ENCODE measurements at places on chromosomes 7 and 10.
A peak's percentile ranks its signal among the peaks of the same experiment; 100 is the strongest.

DNA sequence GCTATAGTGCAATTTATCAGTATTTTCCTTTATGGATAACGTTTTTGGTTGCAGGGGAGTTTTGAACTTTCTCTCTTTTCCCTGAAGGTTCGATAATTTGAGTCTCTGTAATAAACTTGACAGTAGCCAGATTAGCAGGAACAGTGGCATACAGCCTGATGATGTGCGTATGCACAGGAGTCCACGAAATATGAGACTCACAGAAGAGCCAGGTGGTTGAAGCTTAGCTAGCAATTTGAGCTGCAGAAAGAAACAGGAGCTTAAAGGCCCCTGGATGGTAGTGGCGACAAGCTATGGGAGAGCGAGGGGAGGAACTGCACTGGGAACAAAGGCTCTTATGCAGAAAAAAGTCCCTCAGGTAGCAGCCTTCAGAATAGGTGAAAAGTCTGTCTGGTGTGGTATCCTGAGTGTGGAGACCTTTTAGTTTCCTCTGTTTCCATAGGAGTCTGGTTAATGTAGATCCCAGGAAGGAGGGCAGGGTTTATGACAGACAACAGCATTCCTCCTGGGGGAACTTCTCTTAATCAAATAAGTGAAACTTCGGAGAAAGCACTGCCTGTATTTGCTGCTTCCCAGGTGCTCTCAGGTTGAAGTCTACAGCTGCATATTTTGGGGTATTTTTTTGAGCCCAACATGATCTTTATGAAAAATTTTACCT lies 32.7 kb downstream of the FANK1 start:
- DNase-seq = no peak

DNA sequence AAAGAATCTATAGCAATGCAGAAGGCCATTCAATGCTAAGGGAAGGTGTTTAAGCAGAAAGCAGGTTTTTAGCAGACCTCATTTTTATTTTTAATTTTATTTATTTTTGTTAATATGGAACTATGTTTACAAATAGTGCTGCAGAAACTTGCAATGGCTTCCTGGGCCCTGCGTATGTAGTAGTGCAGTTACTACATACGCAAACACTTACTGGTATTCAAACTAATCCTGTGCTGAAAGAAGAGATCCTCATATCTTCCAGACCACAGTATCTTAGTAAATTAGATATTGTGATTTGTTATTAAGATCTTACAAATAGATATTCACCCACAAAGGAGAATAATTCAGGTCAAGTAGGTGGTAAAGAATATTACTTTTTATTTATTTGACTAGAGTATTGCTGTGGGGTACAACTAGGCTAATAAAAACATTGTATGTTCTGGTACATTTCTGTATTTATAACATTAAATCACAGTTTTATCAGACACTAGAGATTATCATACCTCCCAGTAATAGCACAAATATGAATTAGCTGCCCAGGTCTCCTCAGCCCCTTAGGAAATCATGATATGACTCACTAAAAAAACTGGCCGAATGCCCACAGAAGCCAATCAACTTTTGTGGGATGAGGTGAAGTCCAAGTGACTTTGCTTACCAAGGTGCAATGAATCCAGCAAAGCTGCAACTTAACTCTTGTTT lies 57.6 kb downstream of the RNLS start:
- no peak for DNase-seq

DNA sequence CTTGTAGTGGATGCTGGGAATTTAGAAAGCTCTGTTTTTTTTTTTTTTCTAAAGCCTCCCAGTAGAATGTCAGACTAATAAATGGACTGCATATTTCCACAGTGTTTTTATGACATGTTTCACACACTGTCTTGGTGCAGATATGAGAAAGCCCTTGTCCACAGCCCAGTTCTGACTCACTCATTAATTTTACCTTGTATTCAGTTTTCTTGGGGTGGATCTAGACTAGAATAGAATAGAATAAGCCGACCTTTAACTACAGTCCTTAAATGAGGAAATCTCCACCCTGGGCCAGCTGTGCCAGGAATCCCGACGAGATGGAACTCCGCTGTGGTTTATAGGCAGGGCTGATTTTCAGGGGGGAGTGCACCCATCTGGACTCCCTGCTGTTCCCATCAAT lies 274.7 kb downstream of the NRG3 start:
- DNase-seq = no peak

GRCh38 chr7:157916946-157917640 lies 580.3 kb downstream of the DNAJB6 start:
- DNase-seq = no peak

DNA sequence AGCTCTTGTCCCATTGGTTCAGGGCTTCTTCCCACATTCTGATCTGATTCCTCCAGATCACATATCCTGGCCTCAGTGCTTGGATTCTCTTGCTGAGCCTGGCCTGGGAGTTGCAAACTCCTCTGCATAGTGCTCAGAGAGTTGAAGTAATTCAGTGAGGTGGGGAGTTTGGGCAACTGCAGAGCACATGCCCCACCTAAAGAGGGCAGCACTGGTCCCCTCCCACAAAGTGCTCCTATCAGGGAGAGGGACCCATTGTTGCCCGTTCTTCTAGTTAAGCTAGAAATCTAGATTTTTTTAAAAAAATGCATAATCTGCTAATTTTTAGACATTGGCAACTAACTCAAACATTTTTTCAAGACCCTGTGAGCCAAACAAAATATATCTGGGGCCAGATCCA lies 45.1 kb downstream of the CHN2 start:
- no peak for DNase-seq

DNA sequence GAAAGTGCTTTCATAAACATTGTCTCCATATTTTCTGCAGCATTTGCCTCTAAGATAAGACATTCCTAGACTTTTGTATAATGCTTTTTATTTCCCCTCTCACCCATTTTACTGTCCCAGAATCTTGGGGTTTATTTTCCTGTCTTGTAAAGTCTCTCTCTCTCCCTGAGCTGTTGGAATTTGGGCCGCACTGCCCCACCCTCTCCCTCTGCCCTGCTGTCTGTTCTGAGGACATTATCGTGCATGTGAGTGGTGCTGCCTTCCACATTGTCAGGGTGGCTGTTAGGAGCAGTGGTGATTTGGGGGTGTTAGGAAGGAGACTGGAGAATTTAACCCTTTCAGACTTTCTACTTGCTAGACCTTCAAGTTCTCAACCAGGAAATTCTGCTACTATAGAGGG lies 16.7 kb downstream of the LRMDA start:
- DNase-seq = no peak

- no peak for DNase-seq
Measured at GRCh38 chr10:8058274-8059111, 4.0 kb downstream of the GATA3 start.

- DNase-seq = no peak
Measured at GRCh38 chr10:58137813-58138212, 129.9 kb downstream of the IPMK start.

DNA sequence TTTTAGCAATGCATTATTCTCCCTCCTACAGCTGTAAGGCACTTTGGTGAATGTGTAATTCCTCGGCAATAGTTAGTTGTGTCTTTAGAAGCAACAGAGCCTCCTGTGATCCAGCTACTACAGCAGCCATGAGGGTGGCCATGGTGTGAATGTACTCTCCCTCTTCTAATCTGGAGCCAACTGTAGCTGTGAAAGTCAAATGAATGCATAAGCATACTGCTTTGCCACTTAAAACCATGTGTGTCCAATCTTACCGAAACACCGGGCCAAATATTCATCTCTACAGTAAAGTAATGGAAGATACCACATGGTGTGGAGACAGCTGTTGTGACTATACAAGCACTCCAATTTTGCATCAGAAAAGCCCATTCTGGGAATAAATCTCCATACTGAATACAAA lies 195.0 kb downstream of the DNAJC1 start:
- DNase-seq = no peak

- DNase-seq = no peak
Measured at GRCh38 chr10:58981846-58982245, 194.6 kb upstream of the PHYHIPL start.

DNA sequence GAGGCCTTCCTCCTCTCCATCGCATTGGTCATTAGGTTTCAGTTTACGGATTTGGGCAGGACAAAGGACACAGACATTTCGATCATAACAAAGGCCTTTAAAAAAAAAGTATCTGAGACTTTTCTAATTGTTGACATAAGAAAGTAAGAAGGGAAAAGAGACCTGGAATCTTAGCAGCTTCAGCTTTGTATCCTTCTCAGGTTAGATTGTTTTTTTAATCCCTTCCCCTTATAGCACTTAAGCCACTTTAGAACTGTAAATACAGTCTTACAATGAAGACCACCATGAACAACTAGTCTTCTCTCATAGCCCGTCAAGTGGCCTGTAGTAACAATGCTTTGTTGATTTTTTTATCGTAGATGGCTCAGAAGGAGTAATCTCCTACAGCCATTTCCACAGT lies 45.2 kb downstream of the LMTK2 start:
- no peak for DNase-seq

GRCh38 chr10:44426247-44427034 lies 41.5 kb upstream of the CXCL12 start:
- DNase-seq = no peak

GRCh38 chr10:22682237-22683139 lies 31.9 kb downstream of the PIP4K2A start:
- DNase-seq = no peak

DNA sequence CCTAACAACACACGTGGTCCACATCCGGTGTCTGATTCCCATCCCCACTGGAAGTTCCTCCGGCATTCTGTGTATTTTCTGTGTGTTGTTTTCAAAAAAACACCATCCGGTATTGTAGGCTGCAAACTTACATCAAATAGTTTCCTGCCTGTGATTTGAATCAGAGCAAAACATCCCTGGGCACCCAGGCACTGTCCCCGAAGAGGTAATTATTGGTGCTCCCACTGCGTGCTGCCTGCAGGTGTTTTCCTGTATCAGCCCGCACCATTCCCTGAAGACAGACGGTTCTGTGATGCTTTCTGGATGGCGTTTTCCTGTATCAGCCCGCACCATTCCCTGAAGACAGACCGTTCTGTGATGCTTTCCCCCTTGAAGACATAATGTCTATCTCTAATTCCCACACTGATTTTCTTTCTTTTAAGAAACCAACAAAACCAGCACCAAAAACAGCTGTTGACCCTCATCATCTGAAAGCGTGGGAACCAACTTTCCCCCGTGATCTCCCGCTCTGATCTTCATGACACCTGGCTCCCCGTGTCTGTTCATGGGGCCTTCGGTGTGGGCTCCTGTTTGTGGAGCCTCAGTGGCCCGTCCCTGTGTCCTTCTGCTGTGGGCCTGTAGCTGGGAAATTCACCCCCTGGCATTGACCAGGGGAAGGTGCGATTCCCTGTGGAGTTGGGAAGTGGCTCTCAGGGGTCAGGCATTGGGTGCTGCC lies 205.3 kb downstream of the ADARB2 start:
- DNase-seq = no peak

DNA sequence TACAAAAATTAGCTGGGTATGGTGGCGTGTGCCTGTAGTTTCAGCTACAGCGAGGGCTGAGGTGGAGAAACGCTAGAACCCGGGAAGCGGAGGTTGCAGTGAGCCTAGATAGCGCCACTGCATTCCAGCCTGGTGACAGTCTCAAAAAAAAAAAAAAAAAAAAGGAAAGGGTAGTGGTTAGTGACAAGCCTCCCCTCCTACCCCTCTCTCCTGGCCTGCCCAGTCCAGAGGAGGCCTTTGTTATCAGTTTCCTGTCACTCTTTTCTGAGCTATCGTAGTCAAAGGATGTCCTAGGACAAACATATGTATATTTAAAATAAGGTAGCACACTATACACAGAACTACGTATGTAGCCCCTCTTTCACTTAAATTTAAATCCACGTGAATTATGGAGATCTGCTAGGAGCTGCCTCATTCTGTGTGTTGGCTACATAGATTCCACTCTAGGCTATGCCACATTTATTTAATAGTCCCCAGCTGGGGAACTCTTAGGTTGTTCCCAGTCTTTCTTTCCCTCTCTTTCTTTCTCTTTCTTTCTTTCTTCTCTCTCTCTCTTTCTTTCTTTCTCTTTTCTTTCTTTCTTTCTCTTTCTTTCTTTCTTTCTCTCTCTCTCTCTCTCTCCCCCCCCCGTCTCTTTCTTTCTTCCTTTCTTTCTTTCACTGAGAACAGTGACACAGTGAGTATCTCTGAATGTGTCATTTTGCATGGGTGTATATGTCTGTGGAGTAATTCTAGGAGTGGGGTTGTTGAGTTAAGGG lies 3.9 kb downstream of the TSPAN15 start:
- no peak for DNase-seq

DNA sequence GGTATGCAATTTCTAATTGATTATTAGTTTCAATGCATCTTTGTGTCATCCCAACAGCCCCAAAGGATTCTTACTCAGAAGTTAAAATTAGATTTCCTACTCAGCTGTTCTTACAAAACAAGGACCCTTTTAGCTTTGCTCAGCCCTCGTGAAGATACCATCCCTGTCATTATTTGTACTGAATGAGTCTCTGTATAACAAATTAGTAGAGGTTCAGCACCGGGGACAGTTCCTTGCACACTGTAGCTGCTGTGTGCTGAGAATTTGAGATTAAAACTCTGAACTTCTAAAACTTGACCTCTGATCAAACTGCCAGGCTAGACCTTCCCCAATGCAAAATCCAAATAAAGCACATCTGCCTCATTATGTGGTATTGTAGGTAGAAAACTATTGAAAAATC lies 299.1 kb downstream of the LHFPL3 start:
- DNase-seq = no peak

DNA sequence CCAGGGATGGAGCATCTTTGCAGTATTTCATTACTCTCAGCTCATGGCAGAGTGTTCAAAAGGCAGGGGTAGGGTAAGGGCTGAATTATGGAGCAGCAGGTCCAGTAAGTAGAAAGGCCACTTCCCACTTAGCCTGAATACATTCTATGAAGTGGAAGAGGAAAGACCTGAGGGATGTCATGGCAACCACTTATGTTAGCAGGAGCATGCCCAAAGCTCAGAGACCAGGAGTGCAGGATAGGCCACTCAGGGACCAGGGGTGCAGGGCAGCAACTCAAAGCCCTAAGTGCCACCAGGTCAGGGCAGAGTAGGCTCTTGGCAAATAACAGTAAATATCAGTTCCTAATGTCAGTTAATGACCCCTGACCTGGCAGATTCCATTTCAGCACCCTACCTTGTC lies 3.6 kb downstream of the SRI start:
- DNase-seq = no peak

DNA sequence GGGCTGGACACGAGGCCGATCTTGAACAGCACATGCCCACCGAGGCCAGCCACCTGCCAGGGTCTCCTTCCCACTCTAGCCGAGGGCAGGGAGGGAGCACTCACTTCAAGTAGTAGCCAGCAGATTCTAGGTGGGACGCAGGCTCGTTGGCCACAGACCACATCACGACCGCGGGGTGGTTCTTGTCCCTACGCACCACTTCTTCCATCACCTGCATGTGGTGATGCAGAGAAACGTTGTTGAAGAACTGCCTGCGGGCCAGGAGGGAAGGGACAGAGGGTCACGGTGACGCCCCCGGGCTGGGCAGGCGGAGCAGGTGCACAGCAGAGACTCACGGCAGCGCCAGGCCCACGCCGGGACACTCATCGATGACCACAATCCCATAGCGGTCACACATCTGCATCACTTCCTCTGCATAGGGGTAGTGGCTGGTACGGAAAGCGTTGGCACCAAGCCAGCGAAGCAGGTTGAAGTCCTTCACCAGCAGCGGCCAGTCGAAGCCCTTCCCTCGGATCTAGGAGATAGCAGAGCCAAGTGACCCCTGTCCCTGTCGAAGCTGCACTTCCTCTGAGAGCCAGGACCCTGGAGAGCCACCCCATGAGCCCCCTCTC lies 7.7 kb downstream of the GUSB start:
- DNase-seq = no peak

- peak; percentile 62 for DNase-seq
Measured at GRCh38 chr10:79316671-79317431, 30.4 kb upstream of the PPIF start.
